Hematopoietic multipotent progenitor cell treated with erythropoietin and hydrocortisone succinate and interleukin-3 and kit ligand, for 15 days (in vitro differentiated cells): ENCODE measurements at places on chromosomes 1 and 21.

GRCh38 chr1:70785287-70785686 lies 262.3 kb downstream of the PTGER3 start:
- no peak for DNase-seq

- no peak for DNase-seq
These were observed 81.6 kb downstream of the PDE9A start for GRCh38 chr21:42735061-42735460.

DNA sequence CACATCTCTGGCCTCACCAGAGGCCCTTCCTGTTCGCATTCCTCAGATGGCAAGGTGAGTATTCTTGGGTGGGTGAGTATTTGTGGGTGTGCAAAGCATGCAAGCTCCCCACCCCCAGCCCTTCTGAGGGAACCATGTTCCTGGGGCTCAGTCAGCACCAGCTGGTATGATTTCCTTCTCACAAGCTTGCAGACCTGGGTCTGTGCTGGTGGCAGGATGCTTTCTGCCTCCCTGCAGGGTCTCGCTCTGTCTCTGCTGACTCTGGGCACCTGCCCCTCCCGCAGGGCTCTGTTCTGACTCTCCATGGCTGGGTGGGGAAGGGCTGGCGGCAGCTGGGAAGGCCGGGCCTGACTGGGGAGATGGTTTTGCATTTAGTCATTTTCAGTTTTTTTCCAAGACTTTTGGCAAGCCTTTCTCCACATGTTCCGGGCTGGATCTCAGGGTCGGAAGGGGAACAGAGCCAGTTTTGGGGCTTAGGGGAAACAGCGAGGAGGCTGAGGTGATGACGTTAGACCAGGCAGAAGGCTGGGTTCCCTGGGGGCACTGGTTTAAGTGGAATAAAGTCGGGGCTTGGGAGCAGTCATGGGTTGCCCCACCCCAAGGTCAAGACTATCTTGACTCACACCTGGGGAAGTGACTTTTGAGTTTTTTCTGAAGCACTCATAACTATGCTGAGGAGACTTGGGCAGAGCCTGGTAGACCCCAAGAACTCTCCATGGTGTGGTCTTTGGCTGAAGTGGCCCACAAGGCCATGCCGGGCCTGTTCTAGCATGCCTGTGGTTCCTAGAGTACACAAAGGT lies 6.2 kb downstream of the RASSF5 start:
- no peak for DNase-seq

DNA sequence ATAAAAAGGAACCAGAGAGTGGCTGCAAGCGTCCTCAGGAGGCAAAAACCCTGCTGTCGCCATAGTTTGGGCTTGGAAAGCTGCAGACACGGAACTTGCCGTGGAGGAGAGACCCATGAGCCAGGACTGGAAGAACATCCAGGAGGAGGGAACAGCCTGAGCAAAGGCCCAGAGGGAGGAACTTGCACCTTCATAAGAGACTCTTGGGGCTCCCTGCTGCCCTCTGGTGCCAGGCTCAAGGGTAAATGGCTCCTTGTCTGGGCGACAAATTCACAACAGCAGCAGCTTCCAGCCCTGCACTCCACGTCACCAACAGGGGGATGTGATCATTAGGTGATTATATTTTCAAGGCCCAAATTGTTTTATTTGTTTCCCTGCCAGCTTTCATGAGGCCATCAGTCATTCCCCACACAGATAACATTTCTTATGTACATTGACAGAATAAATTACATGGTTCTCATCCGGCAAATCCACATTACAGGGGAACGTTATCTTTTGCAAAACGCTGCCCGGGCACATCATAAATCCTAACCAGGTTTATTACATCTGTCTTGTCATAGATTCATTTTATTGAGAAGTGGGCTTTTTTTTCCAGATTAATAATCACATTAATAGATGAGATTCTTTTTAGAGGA lies 143.0 kb upstream of the GRIK3 start:
- DNase-seq: no peak

DNA sequence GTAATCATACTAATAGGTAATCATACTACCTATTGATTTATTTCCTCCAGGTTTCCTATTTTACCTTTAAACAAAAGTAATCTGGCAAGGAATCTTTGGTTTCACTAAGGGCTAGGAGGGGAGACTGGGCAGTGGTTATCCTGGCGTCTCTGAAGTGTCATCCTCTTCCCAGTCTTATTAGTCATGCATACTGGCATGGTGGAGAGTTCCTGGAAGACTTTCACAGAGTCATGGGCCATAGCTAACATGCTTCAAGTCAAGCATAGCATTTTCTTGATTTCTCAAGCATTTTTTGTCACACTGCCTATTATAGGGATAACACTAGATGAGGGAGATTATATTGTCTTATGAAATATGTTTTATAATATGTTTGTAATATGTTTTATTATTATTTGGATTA lies 64.0 kb upstream of the ASB17 start:
- DNase-seq: no peak

DNA sequence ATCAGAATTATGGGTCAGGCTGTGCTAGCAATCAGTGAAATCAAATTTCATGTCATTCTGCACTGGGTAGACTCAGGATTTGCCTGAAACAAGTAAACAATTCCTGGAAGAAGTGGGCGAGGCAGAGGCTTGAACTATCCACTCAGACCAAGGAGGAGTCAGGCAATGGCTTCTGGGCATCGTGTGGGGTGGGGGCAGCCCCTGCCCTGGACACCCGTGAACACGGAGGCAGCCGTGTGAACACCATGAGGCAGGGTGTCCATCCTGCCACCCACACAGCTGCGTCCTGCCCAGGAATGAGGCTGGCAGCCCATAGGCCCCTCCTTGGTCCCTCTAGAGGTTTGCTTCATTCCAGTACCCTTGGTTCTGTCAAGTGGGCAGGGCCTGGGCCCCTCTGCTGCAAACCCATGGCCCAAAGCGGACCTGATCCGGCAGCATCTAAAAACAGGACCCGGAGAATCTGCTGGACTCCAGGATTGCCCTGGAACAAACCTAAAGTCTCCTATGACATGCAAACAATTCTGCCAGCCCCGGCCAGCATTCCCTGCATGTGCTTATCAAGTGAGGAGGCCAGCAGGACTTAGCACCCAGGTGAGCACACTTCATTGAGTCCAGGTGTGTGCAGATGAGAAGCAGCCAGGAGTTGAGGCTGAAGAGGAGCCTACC lies 69.5 kb downstream of the PDE9A start:
- no peak for DNase-seq

DNA sequence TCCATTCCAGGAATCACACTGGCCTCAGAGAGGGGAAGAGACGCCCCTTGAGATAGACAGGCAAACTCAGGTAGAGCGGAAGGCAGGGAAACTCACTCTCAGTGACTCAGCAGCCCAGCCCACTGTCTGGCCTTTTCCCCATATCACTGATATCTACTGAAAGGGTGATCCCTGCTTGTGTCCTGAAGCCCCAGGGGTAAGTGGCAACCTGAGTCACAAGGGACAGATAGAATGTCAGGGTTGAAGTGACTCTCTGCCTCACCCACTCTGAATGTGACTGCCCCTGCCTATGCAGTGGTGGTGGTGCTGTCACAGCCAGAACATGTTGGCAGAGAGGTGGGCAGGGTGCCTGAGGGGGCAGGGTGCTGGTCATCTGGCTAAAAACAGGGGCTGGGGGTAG lies 157.5 kb upstream of the FGGY start:
- no peak for DNase-seq

DNA sequence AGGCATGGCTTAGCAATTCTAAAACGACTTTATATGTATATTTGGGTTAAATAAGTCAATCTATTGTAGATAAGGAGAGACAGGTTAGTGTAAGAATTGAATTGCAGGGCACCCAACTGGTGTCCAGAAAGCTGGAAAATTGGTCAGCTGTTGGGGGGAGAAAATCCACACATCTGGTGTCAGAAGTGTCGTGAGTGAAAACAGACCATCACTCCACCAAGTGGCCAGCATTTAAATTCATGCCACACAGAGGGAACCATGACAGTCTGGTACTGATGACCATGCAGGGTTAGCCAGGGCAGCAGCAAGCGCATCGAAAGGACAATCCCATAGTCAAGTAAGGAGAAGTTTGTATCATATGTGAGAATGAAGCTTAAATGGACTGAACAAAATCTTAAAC lies 11.7 kb downstream of the LAX1 start:
- DNase-seq: no peak

GRCh38 chr1:205662791-205663190 lies 17.5 kb downstream of the SLC45A3 start:
- no peak for DNase-seq

DNA sequence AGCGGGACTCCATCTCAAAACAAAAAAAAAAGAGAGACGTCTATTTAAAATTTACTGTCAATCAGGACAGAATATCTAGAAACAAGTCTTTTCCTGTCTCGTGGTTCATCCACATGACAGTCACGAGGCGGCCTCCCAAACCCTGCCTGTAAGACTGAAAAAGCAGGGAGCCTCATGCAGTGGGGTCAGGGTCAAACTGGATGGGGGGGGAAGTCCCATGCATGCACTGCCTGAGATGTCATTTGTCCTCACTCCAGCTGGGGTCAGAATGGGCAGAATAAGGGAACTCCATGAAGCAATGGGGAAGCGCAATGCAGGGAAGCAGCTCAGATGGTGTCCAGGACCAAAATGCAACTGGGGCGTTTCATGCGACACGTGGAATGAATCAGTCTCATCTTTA lies 85.5 kb downstream of the PIK3CD start:
- DNase-seq: no peak

DNA sequence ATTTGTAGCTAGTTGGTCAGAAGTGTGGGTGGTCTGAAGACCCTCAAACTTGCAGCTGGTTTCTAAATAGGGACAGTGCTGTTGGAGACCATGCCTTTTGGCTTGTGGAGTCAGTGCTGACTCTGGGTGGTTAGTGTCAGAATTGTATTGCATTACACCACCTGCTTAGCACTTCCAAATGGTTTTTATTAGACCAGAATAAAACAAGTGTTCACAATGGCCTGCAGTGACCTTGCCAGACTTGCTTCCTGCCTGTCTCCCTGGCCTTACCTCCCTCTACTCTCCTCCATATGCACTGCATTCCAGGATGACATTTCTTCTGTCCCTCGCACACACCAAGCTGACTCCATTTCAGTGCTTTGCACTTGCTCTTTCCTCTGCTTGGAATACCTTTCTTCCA lies 72.7 kb upstream of the CNIH3 start:
- no peak for DNase-seq

GRCh38 chr1:19010503-19010902 lies 54.0 kb upstream of the IFFO2 start:
- no peak for DNase-seq

DNA sequence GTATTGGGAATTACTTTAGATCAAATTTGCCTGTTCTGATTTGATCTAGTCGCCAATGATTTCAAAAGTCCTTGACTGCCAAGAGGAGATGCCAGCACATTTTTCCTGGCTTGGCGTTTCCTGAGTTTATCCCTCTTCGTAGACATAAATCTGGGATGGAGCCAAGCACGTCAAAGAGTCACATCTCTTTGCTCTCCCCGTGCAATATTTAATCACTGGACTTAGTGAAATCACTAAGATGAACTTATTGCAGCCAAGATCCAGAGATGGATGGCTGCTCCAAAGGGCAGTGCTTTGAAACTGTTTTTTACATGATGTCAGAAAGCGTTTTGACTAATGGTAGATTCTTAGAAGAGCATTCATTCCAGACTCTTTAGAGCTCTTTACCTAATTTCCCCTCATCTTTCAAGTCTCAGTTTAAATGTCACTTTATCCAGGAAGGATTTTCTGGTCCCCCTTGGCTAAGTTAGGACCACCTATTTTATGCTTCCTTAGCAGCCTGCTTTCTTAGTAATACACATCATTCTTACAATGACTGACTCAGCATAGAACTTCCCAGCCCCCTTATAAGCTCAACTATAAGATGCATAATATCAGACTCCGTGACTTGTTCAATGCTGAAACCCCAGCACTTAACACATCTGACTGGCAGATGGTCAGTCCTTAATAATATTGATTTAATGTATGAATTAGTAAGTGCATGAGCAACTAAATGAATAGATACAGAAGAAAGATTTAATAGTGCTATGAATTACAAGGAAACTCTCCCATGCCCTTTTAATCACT lies 94.4 kb upstream of the GREM2 start:
- DNase-seq: no peak

DNA sequence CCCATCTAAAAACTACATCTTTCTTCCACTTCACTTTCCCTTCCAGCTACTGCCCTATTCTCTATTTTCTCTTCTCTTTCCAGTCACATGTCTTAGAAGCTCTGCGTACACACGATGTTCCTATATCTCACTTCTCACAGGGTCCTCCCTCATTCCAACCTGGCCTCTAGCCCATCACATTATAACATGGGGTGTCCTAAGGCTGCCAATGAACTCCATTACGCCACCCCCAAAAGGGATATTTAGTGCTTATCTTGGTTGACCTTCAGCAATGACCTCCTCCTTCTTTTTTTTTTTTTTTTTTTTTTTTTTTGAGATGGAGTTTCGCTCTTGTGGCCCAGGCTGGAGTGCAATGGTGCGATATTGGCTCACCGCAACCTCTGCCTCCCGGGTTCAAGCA lies 38.2 kb upstream of the FAM89A start:
- DNase-seq: no peak

- DNase-seq: no peak
These were observed 1.5 kb downstream of the CORT start for GRCh38 chr1:10451287-10451686.

DNA sequence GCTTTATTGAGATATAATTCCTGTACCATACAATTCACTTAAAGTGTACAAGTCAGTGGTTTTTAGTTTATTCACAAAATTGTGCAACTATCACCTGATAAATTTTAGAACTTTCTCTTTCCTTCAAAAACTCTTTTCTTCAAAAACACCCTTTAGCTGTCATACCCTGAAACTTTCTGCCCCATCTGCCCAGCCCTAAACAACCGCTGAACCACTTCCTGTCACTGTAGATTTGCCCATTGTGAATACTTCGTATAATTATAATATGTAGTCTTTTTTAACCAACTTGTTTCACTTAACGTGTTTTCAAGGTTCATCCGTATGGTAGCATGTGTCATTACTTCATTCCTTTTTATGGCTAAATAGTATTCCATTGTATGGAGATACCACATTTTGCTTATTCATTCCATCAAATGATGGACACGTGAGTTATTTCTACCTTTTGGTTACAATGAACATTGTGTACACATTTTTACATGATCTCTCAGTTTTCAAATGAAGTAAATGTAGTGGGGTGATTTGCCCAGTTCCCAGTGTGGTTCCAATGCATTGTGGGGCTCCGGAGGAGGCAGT lies 37.9 kb downstream of the WNT4 start:
- no peak for DNase-seq

- DNase-seq: peak; percentile 81
These were observed 25.0 kb downstream of the SZT2 start for GRCh38 chr1:43414634-43415223.

GRCh38 chr1:83996191-83996590 lies 2.7 kb downstream of the TTLL7 start:
- no peak for DNase-seq
